Suppressor macrophage treated with lipopolysaccharide for 4 hours (primary cell): ENCODE measurements at places on chromosomes 12 and 14.

- DNase-seq, result no peak
These were observed 151.3 kb downstream of the PAH start for GRCh38 chr12:102765736-102766135.

- DNase-seq, result no peak
These were observed 78.8 kb downstream of the DUSP6 start for GRCh38 chr12:89273525-89273924.

DNA sequence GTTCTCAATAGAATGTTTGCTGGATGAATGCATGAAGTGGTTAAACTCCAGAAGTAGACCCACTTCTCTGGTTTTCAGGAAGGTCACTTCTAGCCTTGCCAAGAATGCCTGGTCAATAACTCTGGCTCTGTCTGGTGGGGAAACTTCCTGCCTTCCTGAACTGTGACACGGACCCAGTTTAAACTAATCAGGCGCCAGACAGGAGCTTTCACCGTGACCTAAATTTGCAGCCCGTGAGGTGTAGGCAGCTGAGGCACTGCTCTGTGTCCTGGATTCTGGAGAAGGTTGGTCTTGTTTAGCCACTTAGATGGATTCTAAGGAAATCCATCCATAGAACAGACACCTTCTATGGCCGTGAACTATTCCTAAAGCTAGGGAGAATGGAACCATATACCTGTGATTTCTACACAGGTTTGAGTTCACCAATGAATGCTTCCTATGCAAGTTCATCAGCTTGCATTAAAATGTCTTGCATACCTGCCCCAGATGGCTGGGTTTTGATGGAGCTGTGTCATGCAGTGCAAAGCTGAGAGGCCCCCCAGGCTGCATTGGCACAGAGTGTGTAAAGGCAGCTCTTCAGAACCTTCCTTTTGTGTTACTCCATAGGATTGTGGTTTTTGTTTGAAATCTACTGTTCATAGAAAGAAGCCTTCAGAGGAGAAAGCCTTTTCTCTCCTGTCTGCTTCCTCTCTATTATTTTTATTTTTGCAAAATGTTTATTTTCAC lies 4.4 kb downstream of the CHST11 start:
- DNase-seq, result no peak

DNA sequence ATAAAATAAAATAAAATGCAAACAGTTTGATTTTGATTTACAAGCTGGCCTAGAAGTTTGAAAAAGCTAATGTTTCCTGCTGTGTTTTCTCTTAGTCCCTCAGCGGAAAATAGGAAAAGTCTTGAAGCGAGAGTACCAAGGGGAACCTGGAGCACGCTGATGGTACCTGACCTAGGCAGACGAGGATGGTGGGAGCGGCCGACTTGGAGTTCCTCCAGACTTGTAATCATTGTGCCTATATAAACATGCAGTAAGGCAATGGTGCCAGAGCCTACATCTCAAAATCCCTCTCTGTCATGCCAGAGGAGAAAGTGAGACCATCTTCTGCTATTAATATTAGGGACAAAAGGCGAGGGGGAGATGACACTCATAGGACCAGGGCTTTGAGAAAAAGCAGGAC lies 371.7 kb downstream of the TMEM132D start:
- no peak for DNase-seq

DNA sequence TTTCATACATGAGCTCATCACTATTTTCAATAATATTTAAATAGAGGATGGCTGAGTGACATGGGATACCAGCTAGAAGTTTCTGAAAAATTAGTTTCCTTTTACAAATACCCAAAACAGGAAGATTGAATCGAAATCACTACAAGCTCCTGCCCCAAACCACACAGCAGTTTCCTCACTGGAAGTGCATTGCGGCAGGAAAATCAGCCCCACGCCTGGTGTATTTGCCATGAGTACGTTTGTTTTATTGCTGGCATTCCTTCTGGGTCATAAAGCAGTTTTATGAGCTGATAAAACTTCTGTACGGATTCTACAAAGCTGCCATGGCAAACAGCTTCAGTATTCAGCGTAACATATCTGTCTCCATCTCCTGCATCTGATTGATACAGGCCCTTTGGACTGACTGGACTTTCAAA lies 23.7 kb downstream of the CDC42BPB start:
- DNase-seq, result peak; percentile 82

DNA sequence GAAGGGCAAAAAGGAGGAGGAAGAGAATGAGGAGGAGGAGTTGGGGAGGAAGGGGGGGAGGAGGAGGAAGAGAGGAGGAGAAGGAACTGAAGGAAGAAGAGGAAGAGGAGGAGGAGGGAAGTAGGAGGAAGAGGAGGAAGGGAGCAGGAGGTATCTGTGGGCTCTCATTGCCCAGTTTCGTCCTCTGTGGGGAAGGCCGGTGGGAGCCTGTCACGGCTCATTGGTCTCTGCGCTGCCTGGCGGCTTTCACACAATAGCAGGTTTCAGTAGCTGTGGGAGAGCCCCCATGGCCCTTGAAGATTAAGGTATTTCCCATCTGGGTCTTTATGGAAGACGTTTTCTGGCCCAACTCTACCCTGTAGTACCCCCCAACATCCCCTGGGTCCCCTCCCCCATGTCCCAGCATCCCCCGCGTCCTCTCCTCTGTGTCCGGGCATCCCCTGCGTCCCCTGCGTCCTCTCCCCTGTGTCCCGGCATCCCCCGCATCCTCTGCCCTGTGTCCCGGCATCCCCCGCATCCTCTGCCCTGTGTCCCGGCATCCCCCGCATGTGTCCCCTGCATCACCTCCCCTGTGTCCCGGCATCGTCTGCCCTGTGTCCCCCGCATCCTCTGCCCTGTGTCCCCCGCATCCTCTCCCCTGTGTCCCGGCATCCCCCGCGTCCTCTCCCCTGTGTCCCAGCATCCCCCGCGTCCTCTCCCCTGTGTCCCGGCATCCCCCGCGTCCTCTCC lies 278.2 kb upstream of the SFSWAP start:
- DNase-seq, result no peak
